ENCODE measurements at places on chromosomes 11 and 22.
A peak's percentile ranks its signal among the peaks of the same experiment; 100 is the strongest.

DNA sequence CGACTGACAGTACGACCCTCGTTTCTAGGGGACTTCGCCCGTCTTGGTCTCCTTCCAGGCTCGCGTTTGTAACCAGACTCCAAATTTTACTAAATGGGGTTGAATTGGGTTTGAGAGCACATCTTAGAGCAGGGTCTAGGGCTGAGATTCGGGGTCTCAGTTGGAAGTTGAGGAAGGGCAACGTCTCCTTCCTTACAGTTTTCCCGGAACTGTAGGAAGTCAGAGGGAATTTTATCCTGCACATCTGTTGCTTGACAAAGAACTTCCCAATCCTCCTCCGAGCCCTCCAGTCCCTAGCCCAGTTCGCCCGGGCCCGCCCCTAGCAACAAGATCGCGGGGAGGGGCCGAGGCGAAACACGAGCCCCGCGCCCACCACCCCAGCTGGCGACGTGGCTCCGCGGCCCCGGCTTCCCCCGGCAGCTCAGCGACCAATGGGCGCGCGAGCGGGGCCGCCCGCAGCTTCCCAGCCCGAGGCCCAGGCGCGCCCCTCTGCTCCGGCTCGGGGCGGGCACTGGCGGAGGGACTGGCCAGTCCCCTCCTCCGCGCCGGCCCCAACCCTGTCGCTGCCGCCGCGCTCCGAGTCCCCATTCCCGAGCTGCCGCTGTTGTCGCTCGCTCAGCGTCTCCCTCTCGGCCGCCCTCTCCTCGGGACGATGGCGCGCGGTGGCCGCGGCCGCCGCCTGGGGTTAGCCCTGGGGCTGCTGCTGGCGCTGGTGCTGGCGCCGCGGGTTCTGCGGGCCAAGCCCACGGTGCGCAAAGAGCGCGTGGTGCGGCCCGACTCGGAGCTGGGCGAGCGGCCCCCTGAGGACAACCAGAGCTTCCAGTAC lies at the start of gene RCN1:
RCN1 (plus strand) TSS at position 530 of the 826 bp plus-strand sequence; CDS start at position 653, 123 bp downstream.
- peak; percentile 86 for DNase-seq

DNA sequence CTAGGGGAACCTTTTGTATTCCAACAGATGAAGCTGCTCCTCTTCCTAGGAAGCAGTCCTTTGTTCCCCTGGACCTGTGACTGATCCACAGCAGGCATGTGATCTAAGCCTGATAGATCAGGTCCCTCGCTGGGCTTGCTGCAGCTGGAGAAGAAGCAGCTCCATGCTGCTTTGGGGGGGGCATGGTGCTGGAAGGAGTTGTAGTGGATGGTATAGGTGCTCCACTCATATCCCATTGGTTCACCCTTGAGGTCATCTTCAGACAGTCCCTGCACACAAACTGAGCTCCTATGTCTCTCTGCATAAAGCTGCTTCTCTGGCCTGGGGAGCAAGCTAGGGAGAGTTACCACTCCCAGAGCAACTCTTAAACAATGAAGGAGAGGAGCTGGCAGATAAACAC lies 9.5 kb upstream of the RIC3 start:
- no peak for DNase-seq

DNA sequence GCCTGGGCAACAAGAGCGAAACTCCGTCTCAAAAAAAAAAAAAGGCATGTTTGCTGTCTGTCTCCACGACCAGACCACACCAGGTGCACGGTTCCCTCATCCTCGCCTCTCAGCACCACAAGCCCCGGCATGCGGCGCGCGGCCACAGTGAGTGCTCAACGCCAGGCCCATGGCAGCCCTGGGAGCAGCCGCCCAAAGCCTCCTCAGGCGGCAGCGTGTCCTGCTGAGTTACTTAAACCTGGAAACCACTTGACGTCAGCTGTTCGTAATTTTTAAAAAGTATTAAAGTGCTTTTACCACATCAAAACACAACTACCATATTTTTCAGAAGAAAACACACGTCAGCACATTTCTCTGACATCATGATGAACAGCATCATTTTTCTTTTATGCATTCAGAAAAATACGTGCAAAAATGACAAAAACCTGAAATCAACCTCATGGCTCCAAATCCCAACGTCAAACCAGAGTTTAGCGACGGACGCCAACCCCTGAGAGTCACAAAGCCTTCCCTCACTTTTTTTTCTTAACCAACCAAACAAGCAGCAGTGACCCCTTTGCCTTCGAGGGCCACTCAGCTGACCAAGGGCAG lies 2.1 kb downstream of the DEAF1 start:
- DNase-seq, result no peak

DNA sequence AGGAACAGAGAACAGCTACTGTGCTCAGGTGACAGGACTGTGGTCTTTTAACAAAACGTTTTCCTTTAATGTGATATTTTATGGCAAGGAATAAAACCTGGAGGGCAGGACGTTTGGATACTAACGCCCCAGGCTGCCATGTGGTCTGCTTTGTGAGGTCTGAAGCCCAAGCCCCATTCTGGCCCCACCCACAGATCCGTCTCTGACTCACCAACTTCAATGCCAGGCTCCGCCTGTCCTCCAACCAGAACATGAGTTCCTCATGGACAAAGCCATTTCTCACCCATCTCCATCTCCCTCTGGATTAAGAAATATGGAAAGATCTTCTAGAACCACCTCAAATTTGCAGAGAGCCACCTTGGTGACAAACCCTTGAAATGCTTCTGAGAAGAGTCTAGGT lies 148.8 kb downstream of the CRYBB2 start:
- DNase-seq, result no peak

DNA sequence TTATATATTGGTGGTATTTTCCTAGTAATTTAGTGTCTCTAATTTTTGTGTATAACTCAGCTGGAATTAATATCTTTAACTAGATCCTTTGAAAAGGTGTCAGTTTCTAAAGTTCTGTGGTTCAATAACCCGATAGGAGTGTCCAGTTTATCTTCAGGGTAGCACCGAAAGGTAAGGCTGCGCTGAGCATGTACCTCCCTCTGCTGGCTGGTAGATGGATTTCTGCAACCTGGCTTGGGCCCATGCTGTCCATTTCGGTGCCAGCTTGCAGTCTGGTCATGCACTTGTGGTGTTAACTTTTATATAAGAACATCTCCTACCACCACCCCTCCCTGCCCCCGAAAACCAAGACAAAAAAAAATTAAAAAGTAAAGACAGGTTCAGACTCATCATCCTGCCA lies 24.7 kb downstream of the EXT2 start:
- no peak for DNase-seq

- DNase-seq, result no peak
Observed at GRCh38 chr11:3130269-3131071, 34.6 kb downstream of the OSBPL5 start.

- no peak for DNase-seq
Observed at GRCh38 chr11:122341477-122341876, 225.5 kb upstream of the BLID start.
